ENCODE measurements at places on chromosomes 5 and 9.

- no peak for DNase-seq
Observed at GRCh38 chr5:110342683-110343082, 383.8 kb downstream of the TMEM232 start.

DNA sequence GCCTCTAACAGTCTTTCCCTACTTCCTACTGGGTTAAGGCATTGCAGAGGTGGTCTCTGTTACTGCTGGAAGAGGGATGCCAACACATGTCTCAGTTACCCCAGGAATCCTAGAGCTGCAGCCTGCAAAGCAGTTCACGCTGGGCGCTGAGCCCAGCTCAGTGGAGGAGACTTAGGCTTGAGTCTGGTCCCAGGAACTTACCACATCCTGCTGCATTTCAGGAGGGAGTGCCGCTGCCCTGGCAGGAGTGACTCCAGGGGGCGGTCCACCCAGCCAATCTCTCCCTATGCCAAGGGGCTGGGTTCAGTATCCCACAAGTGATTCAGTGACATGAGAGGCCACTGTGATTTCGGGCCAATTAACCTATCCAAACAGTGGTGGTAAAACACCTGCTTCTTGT, 7.6 kb downstream of the TTC16 start:
- DNase-seq = no peak

- no peak for DNase-seq
Observed at GRCh38 chr5:159780246-159780645, 136.0 kb upstream of the ADRA1B start.

GRCh38 chr5:53200306-53200705, 90.7 kb upstream of the MOCS2 start:
- no peak for DNase-seq

DNA sequence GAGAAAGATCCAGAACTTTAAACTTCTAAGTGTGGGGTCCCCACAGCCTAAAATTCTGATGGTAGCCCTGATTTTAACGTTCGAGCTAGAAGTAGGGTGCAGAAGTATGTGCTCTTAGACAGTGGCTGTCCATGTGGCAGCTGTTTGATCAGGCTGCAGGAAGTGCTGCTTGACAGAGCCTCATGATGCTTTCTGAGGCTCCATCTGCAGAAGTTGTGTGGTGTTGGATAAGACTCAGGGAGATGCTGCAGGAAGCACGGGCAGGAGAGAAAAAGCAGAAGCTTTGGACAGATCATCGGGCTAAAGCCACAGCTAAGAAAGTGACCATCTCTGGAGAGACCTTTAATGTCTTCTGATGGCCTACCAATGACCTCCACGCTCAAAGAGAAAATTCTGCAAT, 8.1 kb downstream of the MTMR12 start:
- DNase-seq = no peak

DNA sequence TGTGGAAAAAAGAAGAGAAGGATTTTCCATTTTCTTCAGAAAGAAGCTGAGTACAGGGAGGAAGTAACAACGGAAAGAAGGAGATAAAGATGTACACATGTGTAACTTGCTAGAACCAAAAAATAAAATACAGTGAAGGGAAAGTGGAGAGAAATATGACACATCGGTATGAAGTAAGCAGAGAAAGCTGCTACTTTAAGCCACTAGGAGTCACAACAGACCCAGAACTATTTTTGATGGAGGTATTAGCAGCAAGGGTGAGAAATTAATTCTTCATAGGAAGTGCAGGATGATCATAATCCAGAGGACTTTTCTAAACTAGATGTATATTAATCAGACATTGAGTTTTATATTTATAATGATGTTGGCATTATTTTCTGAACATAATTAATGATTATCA, 88.5 kb downstream of the FAM174A start:
- DNase-seq = peak; percentile 47

GRCh38 chr9:14323985-14324650, 10.2 kb upstream of the NFIB start:
- no peak for DNase-seq

DNA sequence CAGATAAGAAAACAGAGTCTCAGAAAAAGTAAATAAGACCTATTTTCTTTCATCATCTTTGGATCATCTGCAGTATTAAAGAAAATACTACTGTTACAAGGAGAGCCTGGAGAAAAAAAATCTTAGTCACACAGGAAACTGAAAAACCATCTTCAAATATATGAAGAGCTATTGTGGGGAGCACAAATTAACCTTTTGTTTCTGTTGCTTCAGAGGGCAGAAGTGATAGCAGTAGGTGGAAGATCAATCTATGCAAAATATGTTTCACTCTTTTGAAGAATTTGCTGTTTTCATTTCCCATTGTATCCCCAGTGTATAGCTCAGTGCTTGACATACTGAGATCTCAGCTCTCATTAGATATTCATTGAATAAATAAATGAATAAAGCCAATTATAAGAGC, 13.1 kb upstream of the CEMIP2 start:
- peak; percentile 42 for DNase-seq

- DNase-seq = no peak
Observed at GRCh38 chr5:1299511-1299850, 4.6 kb upstream of the TERT start.

- no peak for DNase-seq
Observed at GRCh38 chr5:116237917-116238500, 153.2 kb downstream of the COMMD10 start.

- DNase-seq = peak; percentile 89
Observed at GRCh38 chr9:134067904-134068743, at the start of gene BRD3. Gene BRD3, minus strand, starts transcription at chr9:134068026. Its CDS starts 14,549 bp downstream, at chr9:134053477.

DNA sequence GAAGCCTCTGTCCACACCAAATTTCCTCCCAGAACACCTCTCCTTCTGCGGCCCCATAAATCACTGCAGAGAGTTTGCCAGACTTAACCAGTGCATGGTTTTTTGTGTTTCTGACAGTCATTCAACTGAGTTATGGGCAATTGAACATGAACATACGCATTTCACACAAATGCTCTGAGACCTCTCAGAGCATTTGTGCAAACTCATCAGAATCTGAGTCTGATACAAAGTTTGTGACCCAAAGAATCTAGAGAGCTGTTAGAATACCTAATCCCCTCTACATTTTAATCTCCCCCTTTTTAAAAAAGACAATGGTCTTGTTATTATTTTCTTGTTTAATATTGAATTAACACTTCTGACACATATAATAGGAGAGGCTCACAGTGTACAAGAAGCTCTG, 416.9 kb upstream of the SMARCA2 start:
- no peak for DNase-seq

DNA sequence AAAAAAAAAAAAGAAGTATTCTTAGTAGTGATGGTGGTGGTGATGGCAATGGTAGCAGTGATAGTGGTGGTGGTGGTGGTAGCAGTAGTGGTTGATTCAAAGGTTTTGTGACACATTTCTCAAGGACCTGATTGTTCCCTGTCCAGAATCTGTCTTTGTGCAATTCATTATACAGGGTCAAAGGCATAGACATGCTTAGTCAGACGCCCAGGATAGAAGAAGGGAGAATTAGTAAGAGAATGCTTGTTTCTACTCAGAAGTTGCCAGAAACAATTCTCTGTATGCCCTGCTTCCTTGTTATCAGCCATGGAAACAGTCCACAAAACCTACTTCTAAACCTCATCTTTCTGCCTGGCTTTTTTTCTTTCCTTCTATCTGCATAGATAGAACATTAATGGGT, 89.4 kb downstream of the SLC44A1 start:
- no peak for DNase-seq

DNA sequence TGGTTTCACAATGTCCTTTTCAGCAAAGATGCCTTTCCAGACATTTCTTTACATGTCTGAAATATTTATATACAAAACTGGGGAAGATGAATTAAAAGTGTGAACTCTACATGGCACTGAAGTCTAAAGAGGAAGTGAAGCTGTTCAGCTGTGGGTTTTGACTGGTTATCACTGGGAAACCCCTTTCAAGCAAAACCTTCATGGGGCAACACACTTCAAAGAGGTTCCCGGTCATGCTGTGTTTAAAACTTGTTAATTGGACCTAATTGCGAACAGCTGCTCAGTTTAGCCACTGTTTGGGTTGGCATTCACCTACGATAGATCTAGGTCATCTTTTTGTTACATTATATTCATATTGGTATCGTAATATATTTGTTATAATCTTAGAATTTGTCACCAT, 20.0 kb upstream of the GDNF start:
- no peak for DNase-seq

DNA sequence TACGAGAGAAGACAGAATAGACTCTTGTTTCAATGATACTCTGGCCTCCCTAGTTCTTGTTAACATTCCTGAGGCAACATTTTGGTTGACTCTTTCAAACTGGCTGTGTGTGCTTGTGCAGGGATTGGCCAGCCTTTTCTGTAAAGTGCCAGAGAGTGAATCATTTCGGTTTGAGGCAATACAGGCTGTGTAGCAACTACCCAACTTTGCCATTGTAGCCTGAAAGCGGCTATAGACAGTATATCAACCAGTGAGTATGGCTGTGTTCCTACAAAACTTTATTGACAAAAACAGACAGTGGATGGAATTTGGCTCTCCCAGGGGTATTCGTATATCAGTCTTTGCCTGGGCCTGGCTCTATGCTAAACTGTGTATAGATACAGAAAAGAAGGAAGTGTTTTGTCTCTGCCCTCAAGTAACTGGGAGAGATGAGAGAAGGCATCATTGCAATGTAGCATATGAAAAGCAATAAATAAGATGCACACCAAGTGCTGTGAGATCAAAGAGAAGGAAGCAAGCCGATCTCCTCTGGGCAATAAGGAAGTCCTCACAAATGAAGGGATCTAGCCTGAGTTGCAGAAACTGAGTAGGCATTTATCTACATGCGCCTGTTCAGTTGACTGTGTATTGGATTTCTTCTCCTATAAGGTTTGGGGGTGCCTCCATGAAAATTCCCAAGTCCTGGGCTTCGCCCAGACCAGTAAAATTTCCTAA, 568.0 kb upstream of the KLF4 start:
- DNase-seq = no peak

- no peak for DNase-seq
Observed at GRCh38 chr9:106503759-106504158, 359.2 kb upstream of the ZNF462 start.

DNA sequence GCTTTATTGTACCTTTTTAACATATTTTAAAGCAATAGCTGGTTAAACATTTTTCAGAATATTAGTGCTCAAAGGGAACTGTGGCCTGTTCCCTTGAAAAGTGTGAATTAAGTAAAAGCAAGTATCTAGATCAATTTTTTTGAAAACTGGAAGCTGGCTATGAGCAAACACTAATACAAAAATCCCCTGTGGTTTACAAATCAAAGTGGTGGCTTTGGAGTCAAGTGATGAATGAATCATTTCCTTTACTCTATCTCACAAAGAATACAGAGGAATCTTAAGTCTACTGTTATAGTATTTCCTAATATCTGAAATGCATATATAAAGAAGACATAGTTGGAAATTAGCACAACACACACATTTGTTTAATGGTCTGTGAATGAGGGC, 212.4 kb upstream of the C9orf72 start:
- DNase-seq = no peak

DNA sequence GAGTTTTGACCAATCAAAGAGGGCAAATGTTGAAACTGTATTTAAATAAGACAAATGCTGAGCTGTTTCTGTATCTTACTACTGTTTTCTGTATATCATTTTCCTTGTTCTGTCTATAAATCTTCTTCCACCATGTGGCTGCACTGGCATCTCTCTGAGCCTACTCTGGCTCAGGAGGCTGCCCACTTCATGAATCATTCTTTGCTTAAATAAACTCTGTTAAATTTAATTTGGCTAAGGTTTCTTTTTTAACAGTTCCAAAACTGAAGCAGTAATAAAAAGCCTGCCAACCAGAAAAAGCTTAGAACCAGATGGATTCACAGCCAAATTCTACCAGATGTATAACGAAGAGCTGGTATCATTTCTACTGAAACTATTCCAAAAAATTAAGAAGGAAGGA, 40.2 kb upstream of the TAS2R1 start:
- no peak for DNase-seq

GRCh38 chr9:75992482-75993206, 102.2 kb downstream of the PCSK5 start:
- no peak for DNase-seq

GRCh38 chr5:25568989-25569625, 924.3 kb upstream of the CDH10 start:
- peak; percentile 36 for DNase-seq

- no peak for DNase-seq
Observed at GRCh38 chr9:109733690-109734089, 46.3 kb upstream of the PALM2AKAP2 start.

DNA sequence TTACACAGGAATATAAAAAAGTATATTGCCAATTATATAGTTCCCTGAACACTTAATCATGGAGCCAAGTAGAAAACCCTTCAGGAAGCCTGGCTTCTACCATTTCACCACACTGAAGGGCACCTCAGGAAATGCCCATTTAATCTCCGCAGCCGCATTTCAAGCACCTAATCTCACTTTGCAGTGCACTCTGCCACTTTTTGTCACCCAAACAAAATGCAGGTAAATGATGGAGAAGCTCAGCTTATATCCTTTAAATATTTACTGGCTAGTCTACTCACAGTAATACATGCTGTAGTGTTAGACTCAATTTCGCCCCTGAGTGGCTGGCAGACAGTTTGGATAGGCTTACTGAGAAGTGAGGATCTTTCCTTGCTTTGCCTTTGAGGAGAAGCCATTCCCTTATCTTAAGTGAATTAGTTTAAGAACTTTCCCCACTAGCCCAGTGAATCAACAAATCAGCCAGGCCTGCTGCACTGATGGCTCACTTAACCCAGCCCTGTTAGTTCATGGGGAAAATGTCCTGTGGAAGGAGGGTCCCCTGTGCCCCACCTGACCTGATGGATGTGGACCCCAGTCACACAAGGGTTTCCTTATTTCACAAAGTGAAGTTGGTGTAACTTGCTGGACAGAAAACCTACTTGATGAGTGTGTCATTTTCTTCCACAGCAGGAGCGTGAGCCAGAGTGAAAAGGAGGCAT, 209.7 kb downstream of the CAAP1 start:
- no peak for DNase-seq

DNA sequence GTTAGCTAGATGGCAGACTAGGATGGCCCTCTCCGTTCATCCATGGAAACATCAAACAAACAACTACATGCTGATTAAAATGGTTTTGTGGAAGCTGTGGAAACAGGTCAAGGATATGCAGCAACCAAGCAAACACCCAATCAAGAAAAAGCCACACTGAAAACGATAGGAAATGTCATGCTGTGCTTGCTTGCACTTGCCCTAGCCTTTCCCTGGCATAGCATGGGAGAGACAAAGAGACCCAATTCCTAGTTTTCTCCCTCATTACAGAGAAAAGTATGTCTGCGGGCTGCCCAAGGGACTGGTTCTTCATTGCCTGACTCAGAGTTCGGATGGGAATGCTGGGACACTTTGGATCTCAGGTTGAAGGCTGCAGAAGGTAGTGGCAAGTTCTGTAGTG, 98.7 kb downstream of the FANCC start:
- no peak for DNase-seq

- no peak for DNase-seq
Observed at GRCh38 chr9:16221822-16222547, 648.5 kb downstream of the BNC2 start.

- no peak for DNase-seq
Observed at GRCh38 chr5:149466457-149466972, 84.7 kb downstream of the CSNK1A1 start.

GRCh38 chr5:157820593-157821252, 38.2 kb downstream of the CLINT1 start:
- DNase-seq = peak; percentile 41

- DNase-seq = peak; percentile 16
Observed at GRCh38 chr5:6576861-6577501, 55.9 kb downstream of the NSUN2 start.

GRCh38 chr9:98790134-98790841, 6.1 kb downstream of the ANKS6 start:
- no peak for DNase-seq

- no peak for DNase-seq
Observed at GRCh38 chr5:66518753-66519152, 77.4 kb upstream of the MAST4 start.

Data from CD4-positive, alpha-beta T cell treated with Interleukin-12 subunit alpha and Interleukin-12 subunit beta, for 1 hour (primary cell).